ENCODE measurements at places on chromosomes 2 and 18.

GRCh38 chr2:168526641-168527040, 70.6 kb downstream of the CERS6 start:
- no peak for DNase-seq

DNA sequence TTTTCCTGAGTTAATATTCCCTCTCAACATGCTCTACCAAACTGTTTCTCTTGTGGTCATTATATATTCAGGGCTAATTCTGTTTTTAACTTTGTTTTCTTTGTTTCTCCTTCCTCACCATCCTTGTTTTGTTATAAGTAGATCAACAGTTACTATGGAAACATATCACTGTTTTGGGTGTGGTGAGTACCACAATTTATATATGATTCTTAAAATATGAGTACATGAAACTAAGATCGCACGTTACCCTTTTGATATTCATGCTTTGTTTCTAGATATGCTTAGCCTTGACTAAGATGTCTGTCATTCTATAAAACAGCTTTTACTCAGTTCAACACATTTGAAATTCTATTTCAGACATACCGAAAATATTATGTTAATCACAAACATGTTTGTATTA, 232.3 kb upstream of the ITGA4 start:
- DNase-seq: no peak

- no peak for DNase-seq
Measured at GRCh38 chr18:66510357-66511045, 93.4 kb downstream of the CDH19 start.

GRCh38 chr2:1804865-1805264, 60.5 kb upstream of the PXDN start:
- no peak for DNase-seq

- DNase-seq: no peak
Measured at GRCh38 chr18:63677500-63678225, 16.0 kb upstream of the SERPINB3 start.

- no peak for DNase-seq
Measured at GRCh38 chr2:94956797-94957391, 68.6 kb upstream of the MAL start.

DNA sequence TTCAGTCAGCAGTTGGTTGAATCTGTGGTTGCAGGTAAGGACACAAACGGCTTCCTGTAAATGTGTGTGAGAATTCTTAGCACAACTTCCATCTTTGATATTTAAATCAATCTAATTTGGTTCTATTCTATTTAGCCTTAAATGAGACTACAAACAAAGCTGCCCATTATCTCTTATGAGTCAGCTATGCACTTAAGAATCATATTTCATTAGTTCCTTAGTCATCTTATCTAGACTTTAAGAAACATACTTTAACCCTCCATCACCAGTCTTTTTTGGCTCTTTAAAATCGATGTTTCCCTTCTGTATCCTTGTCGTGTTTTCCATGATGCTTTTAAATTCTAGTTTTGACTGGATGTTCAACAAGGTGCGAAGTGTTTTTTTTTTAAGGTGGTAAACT, 114.4 kb upstream of the TMEM200C start:
- no peak for DNase-seq

DNA sequence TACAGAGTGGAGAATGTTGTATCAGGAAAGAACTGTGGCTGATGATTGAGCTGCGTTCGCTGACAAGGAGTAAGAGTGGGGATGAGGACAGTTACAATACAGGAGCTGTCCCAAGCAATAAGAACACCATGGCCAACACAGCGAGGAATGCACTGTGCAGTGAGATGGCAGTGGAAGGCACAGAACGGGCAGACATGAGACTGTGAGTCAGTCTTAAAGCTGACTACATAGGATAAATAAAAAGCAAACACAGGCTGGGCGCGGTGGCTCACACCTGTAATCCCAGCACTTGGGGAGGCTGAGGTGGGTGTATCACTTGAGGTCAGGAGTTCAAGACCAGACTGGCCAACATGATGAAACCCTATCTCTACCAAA, 89.8 kb downstream of the CABYR start:
- no peak for DNase-seq

- no peak for DNase-seq
Measured at GRCh38 chr2:22290302-22290701, 1094.7 kb upstream of the KLHL29 start.

GRCh38 chr2:201071479-201072200, at the start of the genes HYCC2 and NDUFB3:
TSS of gene HYCC2 (minus strand) at chr2:201071671. CDS start at chr2:201024009, 47,662 bp downstream.
TSS of gene NDUFB3 (plus strand) at chr2:201072001. CDS start at chr2:201078883, 6,882 bp downstream.
- peak; percentile 80 for DNase-seq

GRCh38 chr2:84963692-84964405, 7.1 kb upstream of the KCMF1 start:
- no peak for DNase-seq

GRCh38 chr2:33205693-33206434, 259.1 kb downstream of the LTBP1 start:
- no peak for DNase-seq

- no peak for DNase-seq
Measured at GRCh38 chr2:75142081-75142480, 57.2 kb downstream of the TACR1 start.

GRCh38 chr2:75627902-75628504, 18.6 kb upstream of the MRPL19 start:
- DNase-seq: no peak

Data from activated T-helper 1 cell treated with anti-CD3 and anti-CD28 coated beads, Interleukin-2, amount 50 U/mL, for 16 hours (primary cell).